Activated T-helper 1 cell treated with anti-CD3 and anti-CD28 coated beads, Interleukin-12 subunit alpha, Interleukin-12 subunit beta, Interleukin-2, Interleukin-4 antibody, amounts not matched to agents 30 ng/mL and 10 ng/mL and 1 ng/mL, durations not matched to agents 14 hours and 24 hours and 36 hours (primary cell): ENCODE measurements at places on chromosomes 11 and 22.

GRCh38 chr11:98107736-98108135 lies 913.0 kb upstream of the CNTN5 start:
- no peak for DNase-seq

- DNase-seq = no peak
These were observed 7.9 kb downstream of the SEC14L4 start for GRCh38 chr22:30497466-30498150.

DNA sequence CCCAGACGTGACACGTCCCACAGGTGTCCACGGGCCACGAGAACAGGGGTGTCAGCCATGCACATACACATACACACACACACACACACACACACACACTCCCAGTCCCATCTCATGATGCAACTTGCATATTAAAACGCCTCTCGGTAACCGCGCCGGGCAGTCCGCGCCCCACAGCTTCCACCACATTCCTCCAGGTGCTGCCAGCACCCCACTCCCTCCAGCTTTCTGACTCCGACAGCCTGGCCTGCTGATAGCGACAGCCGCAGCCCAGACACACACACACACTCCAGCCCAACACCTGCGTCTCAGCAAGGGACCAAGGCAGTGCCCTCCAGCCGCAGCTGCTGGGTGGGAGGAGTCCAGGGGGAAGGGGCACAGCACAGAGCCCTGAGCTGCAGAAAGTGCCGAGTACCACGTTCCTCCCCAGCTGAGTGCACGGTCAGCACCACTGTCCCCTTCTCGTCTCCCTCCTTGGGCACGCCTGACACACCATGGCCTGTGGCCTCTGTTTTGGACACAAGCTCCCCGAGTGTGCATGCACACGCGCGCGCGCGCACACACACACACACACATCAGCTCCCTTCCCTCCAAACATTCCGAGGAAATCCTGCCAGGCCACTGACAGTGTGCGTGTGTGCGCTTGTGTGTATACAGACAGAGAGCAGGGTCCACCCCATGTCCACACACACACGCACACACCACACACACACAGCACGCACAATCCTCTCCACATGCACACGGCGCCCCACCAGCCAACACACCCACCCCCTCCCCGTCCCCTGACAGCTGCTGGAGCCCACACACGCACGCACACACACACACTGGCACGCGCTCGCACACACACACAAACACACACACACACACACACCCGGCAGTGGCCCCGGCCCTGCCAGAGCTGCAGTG lies 1.2 kb downstream of the ELFN2 start:
- DNase-seq = no peak

GRCh38 chr22:31836010-31836409 lies 82.2 kb downstream of the DEPDC5 start:
- no peak for DNase-seq

DNA sequence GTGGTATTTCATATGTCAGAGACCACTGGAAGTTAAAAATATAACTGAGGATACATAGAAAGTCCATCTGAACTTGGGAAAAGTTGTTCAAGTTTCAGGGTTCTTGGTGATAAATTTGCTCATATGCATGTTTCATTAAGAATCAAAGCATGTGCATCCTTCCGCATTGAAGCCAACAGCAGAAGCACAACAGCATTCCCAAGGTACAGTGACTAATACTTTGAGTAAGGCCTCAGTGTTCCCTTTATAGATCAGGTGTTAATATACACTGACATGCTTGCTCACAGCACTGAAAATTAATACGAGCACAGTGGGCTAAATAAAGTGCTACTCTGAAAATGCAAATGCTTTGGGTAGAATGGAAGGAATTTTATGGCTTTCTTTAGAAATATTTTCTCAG lies 691.1 kb downstream of the METTL15 start:
- no peak for DNase-seq
